ENCODE measurements at places on chromosomes 12 and 14.
A peak's percentile ranks its signal among the peaks of the same experiment; 100 is the strongest.

- no peak for DNase-seq
Measured at GRCh38 chr12:111788178-111788654, 21.5 kb downstream of the ALDH2 start.

GRCh38 chr14:42002141-42002540 is 395.5 kb downstream of the LRFN5 start:
- peak; percentile 21 for DNase-seq

DNA sequence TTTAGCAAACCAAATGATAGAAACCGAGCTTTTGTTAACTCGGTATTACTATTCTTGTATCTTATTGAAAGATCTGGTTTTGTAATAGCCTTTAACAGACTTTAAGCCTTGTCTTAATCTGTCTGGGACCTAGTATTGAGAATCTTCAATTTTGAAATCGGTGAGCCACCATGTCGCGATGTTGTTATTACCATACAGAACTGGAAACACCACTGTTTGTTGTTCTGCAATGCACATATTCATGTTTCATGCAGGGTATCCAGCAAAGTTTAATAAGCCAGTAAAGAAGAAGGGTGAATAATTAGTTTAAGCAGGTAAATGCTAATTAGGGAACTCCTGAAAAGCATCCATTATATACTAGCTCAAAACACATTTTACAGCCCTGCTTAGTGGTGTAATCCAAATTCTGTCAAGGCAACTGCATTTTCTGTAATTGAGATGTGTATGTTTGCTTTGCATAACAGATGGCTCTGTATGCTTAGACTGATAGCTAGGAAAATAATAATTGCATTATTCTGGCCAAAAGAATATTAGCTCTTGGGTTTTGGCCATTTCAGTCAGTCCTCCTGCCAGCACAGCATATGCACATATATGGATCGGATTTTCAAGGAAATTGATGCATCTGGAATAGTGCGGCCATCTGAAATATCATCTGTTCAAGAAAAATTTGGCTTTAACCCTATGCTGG is 389.2 kb downstream of the EGLN3 start:
- no peak for DNase-seq

DNA sequence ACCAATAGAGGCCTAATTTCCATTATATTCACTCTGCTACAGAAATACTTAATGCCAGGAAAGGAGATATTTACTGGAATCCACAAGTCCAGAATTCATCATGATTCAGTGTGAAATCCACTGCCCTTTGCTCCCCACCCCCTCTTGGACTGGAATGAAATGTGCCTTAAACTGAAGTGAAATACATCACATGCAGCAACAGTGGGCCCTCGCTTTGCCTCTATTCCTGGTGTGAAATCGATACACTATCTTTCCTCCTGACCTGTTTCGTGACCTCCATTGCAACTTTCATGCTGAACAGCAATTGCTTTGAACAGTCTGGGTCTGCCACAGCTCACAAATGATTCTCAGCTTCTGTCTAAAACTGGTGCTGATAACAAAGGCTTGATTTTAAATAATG is 100.6 kb downstream of the NPAS3 start:
- no peak for DNase-seq

DNA sequence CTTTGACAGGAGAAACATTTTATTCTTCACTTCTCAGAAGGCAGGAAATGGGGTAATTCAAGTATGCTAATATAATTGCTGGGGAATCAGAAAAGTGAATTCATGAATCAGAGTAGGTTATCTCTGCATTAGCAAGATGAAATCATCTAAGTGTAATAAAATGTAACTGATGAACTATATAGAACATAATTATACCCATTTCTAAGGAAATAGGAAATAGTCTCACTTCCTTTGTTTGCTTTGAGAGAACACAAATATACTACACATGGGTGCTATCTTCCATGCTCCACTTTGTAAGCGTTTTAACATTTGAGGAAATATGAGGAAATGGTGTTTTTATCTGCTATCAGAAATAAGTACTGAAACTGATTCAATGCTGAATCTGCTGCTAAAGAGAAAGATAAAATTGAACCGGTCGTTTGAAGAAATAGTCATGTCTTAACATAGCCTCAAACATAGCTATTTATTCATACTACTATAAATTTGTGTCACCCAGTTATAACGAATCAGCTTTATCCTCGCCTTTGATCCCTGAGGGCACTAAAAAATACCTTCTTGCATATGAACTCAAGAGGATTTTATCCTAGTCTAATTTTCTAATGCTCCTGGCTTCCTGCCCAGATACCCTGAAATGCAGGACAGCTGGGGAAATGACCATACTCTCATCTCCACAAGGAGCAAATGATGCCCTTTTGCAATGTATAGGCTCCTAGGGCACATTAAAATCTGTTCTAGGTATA is 696.0 kb downstream of the C12orf50 start:
- DNase-seq = no peak

- DNase-seq = no peak
Measured at GRCh38 chr14:41297576-41298327, 308.9 kb upstream of the LRFN5 start.
